ENCODE measurements at places on chromosomes 3 and 15.

DNA sequence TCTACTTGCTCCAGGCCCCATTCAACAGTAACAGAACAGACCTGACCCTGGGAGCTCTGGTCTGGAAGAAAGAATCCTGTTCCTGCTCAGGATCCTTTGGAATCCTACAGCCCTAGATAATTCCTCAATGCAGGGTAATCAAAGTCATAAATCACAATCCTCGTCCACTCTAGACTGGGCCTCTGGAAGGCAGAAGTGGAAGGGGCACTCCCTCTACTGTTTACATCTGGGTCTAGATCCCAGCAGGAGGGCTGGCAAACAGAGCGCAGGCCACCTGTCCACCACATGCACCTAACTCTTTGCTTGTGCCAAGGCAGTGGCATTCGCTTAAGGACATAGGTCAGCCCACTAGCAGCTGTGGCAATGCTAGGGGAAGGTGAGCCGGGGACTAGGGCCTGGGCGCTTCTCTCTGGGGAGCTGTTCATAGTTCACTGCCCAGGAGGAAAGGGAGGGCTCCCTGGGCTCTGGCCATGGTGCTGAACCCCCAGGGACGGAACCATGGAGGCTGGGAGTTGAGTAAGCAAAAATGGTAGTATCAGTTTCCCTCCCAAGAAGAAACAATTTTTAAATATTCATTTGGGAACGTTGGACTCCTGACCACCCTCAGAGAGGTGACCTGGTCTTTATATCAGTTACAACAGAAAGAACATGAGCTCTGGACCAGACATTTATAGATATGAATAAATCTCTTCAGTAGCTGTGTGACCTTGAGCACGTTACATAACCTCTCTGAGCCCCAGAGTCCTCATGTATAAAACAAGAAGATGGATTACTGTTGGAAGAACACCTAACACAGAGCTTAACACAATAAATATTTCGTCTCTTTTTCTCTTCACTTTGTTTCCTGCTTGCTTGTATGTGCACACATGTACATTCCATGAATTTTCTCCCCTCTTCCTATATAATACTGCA lies 90.2 kb downstream of the NTRK3 start:
- peak; percentile 16 for DNase-seq

- peak; percentile 46 for DNase-seq
Measured at GRCh38 chr3:55746808-55747413, 259.8 kb upstream of the WNT5A start.

DNA sequence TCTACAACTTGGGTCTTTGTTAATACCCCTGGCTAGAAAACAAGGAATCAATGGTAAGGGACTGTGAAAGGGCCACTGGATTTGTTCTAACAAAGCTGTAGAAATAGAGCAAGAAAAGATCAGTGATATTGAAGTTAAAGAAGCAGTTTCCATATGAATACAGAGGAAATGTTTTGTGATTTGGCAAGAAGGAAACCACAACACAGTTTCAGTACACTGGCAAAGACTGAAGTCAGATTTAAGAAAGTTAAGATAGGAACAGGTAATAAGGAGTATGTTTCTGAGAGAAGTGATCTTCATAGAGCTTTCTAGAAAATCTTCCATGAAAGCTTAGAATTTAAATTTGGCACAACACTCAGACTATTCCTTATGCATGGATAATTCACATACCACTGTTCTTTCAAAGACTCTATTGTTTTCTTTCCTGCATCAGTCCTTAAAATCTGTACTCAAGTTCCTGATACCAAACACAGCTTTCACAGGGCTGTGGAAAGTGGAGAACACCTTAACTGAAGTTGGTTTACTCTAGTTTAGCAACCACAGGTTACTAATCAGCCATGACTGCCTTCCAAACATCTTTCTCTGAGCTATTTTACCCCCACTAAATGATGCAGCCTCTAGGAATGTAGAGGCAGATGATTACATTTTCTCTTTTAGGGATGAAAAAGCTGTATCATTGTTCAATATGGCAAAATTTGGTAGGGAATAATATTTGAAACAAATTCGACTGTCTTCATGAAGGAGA lies 32.4 kb upstream of the ALCAM start:
- DNase-seq: peak; percentile 63

DNA sequence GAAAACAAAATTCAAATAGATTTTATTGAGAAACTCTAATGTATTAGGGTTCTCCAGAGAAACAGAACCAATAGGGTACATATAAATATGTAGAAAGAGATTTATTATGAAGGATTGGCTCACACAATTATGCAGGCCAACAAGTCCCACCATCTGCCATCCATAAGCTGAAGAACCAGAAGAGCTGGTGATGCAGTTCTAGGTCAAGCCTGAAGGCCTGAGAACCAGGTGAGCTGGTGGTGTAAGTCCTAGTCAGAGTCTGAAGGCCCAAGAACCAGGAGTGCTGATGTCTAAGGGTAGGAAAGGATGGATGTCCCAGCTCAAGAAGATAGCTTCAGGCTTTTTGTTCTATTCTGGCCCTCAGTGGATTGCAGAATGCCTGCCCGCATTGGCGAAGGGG lies 2.6 kb upstream of the NFKBIZ start:
- no peak for DNase-seq

DNA sequence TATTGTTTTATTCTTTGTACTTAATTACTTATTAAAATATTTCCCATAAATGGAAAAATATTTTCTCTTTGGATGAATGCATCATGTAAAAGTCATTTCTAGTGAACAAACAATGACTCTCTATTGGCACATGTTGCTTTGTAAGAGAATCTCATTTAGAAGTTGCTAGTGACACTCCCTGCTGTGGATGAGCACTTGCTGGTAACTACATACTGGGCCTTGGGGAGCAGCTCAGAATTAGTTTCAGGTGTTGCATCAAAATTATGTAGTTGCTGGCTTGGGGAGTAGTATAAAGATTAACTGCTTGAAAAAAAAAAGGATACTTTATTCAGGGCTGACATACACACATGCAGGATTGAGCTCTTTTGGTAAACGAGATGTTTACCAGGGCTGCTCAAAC lies 80.3 kb upstream of the KCNAB1 start:
- no peak for DNase-seq

- DNase-seq: no peak
Measured at GRCh38 chr3:16494094-16494493, 19.4 kb downstream of the RFTN1 start.

- no peak for DNase-seq
Measured at GRCh38 chr3:10509325-10509724, 3.9 kb upstream of the ATP2B2 start.

GRCh38 chr15:71139241-71139640 lies 24.0 kb downstream of the THSD4 start:
- DNase-seq: no peak

- DNase-seq: peak; percentile 44
Measured at GRCh38 chr3:23806534-23807423, 1.0 kb downstream of the UBE2E1 start.

DNA sequence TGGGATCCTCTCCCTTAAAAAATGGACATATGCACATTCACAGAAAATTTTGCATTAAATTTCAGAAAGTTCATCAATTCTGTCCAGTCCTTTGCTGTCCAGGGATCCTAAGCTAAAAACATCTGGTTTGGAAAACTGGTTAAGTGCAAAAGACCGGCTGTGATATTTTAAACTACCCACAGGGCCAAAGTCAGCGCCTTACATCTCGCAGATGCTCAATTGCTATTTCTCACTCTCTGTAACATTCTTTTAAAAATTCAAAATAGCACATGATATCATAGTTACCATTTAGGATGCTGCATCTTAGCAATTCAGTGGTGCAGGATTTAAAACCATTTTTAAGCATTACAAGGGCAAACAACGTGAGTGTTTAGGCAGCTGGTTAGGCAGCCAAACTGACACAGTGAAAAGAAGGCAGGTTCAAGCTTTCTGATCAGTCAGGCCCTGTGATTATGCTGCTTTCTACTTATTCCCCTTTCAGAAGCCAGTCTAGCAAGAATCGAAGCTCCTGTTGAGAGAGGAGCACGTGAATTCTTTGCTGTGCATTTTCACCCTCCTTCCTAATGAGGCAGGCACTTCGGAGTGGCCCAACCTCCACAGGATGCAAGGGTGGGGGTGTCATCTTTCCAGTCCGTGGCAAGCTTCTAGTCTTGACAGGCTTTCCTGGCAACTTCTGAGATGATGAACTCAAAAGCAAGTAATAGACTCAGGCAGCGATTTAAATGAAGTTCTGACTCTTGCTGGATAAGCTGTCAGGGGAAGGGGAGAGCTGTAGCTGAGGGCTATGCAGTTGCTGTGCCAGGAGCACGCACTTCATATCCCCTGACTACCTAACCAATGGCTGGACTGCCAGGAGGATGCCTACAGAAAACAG lies 8.8 kb downstream of the PRICKLE2 start:
- peak; percentile 83 for DNase-seq

Data from GM23248 (cell line).